AML-193 (cell line): ENCODE measurements at places on chromosomes 16 and 17.

GRCh38 chr17:77968788-77969187 lies 10.3 kb downstream of the TNRC6C start:
- no peak for DNase-seq

GRCh38 chr16:78609402-78610274 lies 510.2 kb downstream of the WWOX start:
- no peak for DNase-seq

- DNase-seq = peak; percentile 59
Measured at GRCh38 chr17:54992797-54993639, 24.5 kb downstream of the STXBP4 start.

DNA sequence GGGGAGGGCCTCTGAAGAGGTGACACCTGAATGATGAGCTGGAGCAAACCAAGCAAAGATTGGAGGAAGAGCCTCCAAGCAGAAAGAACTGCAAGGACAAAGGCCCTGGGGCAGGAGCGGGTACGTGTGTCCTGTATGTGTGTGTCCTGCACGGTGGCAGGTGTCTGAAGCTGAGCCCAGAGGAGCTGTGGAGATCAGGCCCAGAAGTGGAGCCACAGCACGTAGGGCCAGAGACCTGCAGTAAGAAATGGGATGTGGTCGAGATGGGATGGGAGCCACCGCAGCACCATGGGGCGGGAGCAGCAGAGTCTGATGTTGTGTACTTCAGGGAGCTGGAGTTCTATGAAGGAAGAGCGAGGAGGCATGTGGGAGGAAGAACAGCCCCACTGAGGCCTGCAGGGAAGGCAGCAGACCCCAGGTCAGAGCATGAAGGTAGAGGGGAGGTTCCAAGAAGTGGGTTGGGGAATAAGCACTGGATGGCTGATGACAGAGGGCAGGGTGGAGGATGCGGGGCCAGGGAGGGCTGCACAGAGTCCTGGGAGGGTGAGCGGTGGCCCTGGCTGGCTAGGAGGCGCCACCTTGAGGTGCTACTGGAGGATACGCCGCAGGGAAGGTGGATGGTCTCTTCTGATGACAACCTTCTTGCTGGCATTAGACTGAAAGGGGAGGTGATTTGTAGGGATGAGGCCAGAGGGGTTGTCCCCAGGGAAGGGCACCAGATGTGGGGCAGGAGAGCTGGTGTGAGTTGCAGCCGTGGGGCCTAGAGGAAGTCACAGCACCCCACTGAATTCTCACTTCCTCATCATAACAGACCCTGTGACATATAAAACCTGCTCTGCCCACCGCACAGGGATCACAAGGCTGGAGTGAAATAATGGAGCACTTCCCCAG lies 10.6 kb upstream of the CETP start:
- DNase-seq = peak; percentile 38

DNA sequence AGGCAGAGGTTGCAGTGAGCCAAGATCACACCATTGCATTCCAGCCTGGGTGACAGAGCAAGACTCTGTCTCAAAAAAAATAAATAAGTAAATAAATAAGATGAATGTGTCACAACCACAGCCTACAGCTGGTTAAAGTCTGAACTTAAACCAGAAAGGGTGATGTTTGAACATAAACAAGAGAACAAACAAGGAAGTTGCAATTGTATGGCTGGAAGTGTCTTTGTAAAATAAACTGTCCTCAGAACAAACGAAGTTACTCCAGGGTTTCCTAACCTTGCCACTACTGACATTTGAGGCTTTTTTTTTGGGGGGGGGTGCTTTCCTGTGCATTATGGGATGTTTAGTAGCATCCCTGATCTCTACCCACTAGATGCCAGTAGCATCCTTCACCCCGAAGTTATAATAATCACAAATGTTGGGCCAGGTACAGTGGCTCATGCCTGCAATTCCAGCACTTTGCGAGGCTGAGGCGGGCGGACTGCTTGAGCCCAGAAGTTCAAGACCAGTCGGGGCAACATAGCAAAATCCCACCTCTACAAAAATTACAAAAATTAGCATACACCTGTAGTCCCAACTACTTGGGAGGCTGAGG lies 119.2 kb downstream of the XYLT1 start:
- DNase-seq = no peak

- DNase-seq = no peak
Measured at GRCh38 chr16:19114359-19115147, 789 bp downstream of the ITPRIPL2 start.

GRCh38 chr17:2571523-2572303 lies 21.7 kb upstream of the PAFAH1B1 start:
- no peak for DNase-seq

GRCh38 chr17:74389084-74389753 lies 21.9 kb downstream of the GPR142 start:
- DNase-seq = no peak

- DNase-seq = no peak
Measured at GRCh38 chr17:28773736-28774135, 29.9 kb downstream of the TRAF4 start.

- DNase-seq = no peak
Measured at GRCh38 chr17:80829166-80829813, 162.4 kb upstream of the CHMP6 start.

DNA sequence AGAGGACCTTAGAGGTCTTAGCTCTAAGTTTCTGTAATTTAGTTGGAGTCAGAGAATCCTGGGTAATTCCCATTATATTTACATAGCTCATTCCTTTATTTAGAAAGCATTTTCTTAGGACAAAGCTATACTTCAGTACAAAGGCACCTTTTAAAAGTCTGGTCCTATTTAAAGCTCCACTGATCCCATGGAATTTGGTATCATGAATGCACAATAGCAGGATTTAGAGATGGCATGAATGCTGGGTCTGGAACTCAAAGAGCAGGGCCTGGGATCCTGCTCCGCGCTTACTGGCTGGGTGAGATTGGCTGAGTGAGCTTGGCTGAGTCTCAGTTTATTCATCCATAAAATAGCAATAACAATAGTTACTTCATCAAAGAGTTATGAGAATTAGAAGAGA lies 4.8 kb downstream of the KRT23 start:
- no peak for DNase-seq

- DNase-seq = no peak
Measured at GRCh38 chr17:72053449-72053848, 67.4 kb upstream of the SOX9 start.

- DNase-seq = no peak
Measured at GRCh38 chr17:969811-970355, 9.7 kb downstream of the NXN start.

DNA sequence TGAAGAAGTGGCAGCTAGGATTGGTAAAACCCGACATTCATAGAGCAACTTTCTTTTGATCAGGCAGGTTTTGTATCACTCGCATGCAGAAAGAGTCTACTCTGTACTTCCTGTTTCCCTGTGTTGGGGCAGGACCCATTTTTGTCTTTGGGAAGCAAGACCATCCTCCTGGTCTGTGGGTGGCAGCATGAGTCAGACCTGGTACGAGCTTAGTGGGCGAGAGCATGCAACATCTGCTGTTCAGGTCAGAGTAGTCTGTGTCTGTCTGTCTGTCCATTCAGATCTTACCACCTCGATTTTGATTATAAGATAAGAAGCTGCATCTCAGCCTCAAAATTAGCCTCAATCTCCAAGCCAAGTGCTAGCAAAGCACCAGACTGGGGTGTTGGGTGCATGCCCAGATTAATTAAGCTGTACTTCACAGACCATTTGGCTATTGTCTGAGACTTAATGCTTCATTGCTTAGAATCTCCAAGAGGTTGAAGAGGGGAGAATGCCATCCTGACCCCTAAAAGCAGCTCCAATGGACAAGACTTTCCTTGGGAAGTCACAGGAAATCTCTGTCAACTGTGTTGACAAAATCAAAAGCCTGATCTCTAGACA lies 110.9 kb downstream of the XYLT1 start:
- DNase-seq = peak; percentile 59

DNA sequence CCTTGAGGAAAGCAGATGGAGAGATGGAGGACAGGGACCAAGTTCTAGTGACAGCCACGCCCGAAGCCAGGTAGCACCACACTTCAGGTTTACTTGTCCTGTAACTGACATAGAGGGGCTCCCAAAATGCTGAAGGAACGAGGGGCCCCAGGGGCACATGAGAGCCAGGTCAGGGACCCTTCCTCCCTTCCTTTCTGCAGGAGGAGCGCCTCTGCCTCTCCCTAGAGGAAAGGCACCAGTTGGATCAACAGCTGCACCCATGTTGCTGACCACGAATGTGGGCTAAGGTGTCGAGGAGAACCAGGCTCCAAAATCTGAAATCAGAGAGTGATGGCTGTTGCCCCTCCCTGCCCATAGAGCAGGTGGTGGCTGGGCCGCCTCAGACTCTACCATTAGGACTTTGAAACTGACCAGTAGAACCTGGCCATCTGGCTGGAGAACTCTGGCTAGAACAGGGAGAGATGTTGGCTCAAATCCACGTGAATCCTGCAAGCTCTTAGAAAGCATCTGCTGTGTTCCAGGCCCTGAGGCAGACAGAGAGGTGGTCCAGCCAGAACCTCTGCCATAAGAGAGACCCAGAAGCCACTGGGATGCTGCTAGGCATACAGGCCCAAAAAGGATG lies 218.8 kb downstream of the KATNIP start:
- no peak for DNase-seq

DNA sequence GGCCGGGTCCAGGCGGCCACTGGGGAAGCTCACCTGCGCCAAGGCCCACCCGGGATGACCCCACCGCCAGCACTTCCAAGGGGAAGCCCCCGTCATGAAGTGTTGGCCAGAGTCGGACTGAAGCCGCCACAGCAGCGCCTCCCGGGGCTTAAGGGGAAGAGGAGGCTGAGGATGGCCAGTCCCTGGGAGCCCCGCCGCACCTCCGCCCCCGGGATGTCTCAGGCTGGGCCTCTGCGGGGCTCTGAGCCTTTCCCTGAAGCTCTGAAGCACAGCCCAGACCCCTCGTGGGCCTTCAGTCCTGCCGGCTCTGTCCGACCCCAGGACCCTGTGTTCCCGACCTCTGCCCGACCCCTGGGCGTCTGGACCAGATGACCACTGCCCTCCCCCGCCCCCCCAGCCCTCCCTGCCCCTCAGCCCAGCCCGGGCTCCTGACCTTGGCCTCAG lies 42.8 kb upstream of the ACSF3 start:
- DNase-seq = no peak

GRCh38 chr16:50741225-50741780 lies 583 bp upstream of the CYLD start:
- no peak for DNase-seq

- no peak for DNase-seq
Measured at GRCh38 chr17:522919-523318, 170.3 kb upstream of the RPH3AL start.

- peak; percentile 50 for DNase-seq
Measured at GRCh38 chr16:4272114-4272956, 488 bp downstream of the TFAP4 start.

- DNase-seq = no peak
Measured at GRCh38 chr17:72976971-72977770, 115.3 kb downstream of the SLC39A11 start.

GRCh38 chr16:3937066-3937875 lies 56.8 kb upstream of the CREBBP start:
- DNase-seq = no peak

- DNase-seq = no peak
Measured at GRCh38 chr17:44599298-44600175, 42.3 kb downstream of the FZD2 start.

DNA sequence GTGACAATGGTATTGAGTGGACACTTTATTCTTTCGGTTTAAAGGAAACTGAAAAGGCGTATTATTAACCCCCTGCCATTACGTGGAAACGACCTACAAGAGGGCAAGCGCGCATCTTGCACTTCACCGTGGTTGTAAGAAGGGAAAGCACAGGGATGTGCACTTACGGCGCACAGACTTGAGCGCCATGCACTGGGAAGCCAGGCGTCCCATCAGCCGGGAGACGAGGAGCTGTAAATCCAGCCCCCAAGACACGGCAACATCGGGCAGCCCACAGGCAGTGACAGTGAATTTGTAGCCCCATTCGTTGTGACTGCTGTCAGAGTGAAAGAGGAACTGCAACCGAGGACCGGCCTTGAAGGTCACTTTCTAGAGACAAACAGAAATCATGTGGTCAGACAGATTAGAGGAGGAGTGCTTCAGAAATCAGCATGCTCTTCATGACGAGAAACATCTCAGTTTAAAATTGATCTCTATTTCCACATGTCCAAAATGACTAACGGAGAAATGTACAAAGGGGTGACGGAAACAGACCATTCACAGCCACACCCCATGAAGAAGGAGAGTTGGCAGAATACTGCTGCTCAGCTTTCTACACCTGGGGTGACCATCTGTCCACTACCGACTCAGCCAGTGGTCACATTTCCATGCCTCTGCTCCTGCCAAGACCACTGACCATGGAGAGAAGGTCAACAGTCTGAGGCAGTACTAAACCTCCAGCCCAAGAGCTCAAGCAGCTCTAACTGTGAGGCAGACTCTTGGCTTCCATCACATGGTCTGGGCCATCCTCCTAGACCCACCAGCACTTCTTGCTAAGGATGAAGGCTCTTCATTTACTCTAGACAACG lies 68.6 kb downstream of the ZZEF1 start:
- no peak for DNase-seq

GRCh38 chr17:45372325-45372869 lies 55.6 kb upstream of the MAP3K14 start:
- DNase-seq = no peak

GRCh38 chr16:57920215-57920879 lies 50.6 kb downstream of the CNGB1 start:
- no peak for DNase-seq

DNA sequence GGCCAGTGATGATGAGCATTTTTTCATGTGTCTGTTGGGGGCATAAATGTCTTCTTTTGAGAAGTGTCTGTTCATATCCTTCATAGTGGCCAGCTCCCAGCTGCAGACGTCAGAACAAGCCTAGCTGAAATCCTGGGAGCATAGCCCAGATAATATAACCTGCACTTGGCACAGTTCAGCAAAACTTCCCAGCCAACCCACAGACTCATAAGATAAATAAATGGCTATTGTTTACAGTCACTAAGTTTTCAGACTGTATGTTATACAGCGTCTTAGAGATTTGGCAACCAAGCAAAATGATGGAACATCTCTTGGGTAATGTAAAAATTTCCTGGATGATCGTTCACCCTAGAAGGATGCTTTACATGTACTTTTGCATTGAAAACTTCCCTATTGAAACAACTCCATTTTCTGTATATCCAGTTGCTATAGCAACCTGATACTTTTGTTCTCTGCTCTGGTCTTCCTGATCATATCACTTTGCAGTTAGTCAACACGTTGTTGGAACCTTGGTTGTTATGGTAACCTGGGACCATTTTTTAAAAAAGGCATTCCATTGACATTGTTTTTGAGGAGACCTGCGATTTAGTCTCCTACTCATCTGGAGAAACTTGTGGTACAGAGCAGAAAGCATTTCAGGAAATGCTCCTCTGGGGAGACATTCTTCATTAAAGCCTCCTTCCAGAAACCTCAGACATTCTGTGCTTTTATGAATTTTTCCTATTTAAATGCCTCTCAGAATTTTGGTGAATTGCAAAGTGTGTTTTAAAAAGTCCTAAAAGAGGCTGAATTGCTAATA lies 378.7 kb downstream of the HS3ST4 start:
- DNase-seq = no peak
